ENCODE measurements at places on chromosomes 13 and 19.

- peak; percentile 21 for DNase-seq
These were observed 16.3 kb downstream of the POP4 start for GRCh38 chr19:29622166-29623070.

DNA sequence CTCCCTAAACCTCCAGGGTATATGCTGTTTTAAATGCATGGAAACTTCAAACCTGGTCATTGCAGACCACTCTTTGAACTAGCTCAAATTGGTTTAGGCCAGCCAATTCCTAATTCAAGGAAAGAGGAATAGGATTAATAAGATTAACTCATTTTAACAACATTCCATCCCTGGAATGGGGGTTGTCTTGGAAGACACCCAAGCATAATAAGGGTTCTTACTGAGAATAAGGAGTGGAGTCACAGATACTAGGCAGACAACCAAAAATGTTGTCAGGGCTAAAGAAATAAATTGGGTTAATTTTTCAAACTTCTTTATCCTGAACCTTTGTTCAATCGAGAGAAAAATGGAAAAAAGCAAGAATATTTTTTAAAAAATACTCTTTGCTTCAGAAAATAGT lies 186.2 kb downstream of the PCDH9 start:
- DNase-seq = no peak

GRCh38 chr13:26743971-26744370 lies 16.6 kb downstream of the GPR12 start:
- no peak for DNase-seq

GRCh38 chr19:10551698-10552301 lies 8.1 kb downstream of the ATG4D start:
- no peak for DNase-seq

GRCh38 chr19:18161636-18162002 lies 8.7 kb downstream of the PIK3R2 start:
- DNase-seq = no peak

DNA sequence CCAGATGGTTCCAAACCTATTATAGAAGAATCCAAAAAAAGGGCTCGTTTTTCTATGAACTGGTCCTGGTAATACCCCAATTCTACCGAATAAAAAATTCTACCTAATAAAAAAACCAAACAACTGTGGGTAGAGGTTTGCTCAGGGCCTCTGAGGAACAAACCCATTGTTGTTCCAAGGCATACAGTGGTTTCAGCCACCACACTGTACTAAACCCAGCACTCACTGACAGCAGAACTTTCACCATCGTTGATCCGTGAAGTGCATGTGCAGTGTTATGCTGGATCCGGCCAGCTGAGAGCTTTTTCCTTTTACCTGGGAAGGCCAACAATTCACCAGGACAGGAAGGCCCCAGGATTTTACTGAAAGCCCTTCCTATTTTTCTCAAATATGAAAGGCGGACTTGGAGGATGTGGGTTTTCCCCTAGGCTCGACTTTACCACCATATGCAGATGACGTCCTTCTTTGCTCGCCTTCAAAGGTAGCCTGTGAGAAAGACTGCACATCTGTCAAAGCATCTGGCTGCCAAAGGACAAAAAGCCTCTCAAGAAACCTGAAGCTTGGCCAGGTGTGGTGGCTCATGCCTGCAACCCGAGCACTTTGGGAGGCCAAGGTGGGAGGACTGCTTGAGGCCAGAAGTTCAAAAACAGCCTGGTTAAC lies 7.2 kb upstream of the PABPC3 start:
- DNase-seq = no peak

GRCh38 chr13:86681223-86681622 lies 882.0 kb upstream of the SLITRK6 start:
- DNase-seq = no peak

DNA sequence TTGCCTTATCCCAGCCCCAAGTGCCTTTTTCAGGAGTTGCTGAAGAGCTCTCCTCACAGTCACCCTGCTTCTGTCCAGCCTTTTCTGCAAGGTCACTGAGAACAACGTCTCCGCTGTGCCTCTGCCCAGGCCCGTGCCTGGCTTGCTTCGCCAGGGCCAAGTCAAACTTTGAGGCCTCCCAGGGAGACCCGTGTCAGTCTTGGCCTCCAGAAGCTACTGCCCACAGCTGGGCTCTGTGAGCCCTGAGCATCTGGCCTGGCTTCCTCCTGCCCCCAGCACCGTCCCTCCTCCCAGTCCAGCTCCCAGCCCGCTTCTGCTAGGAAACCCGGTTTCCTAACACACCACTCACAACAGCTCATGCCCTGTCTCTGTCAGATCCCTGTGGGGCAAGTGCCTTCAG lies 165.9 kb downstream of the TEX29 start:
- no peak for DNase-seq

- no peak for DNase-seq
These were observed 22.7 kb downstream of the MPND start for GRCh38 chr19:4365791-4366665.

Measured in activated gamma-delta T cell (primary cell).